Activated T-cell treated with anti-CD3 and anti-CD28 coated beads, Interleukin-2, amount 50 U/mL, for 48 hours (primary cell): ENCODE measurements at places on chromosomes 1 and 21.

- no peak for DNase-seq
These were observed 13.3 kb upstream of the TFF1 start for GRCh38 chr21:42379426-42380215.

GRCh38 chr1:220235462-220235861 is 36.8 kb downstream of the RAB3GAP2 start:
- no peak for DNase-seq

DNA sequence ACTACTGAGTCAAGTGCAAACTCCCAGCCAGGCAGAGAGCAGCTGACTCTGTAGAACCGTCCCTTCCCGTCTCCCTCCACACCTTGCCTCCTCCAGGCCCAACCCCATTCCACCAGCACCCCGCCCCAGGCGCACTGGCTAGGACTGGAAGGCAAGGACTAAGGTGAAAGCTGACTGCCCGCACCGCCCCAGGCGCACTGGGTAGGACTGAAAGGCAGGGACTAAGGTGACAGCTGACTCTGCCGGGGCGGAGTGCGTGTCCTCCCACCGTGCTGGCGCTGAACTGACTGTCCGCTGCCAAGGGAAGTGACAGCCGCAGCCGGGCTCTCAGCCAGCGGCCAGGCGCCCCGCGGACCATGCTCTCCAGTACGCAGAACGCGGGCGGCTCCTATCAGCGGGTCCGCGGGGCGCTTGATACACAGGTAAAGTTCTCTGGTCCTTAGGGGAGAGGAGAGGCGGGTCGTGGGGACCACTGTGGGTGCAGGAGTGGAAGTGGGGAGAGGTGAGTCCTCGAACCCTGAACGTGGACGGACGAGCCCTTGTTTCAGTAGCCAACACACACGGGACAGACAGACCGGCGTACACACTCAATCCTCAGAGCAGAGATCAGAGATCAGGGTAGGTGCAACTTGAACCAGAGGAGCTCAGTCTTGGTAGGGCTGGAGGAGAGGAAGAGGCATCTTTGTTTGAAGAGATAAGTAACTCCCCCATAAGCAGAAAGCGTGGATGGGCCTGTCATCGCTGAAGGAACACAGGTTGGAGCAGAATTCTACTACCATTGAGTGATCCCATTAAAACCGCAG is 58.0 kb downstream of the RBM11 start:
- peak; percentile 22 for DNase-seq

DNA sequence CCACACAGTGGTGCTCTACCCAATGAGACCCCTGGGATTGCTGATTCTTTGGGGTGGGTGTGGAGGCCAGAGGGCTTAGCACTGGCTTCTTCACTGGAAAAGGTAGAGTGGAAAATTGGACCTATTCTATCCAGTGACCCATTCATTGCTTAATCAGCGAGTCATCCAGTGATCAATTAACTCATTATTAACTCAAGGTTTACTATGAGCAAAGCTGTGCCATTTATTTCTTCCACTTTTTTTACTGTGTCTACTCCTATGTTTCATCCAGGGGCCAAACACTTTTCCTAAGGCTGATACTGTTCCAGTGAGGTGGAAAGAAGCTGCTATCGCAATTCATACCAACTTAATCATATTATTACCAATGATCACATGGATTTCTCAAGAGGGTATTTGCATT is 363.9 kb downstream of the RPS6KC1 start:
- no peak for DNase-seq

DNA sequence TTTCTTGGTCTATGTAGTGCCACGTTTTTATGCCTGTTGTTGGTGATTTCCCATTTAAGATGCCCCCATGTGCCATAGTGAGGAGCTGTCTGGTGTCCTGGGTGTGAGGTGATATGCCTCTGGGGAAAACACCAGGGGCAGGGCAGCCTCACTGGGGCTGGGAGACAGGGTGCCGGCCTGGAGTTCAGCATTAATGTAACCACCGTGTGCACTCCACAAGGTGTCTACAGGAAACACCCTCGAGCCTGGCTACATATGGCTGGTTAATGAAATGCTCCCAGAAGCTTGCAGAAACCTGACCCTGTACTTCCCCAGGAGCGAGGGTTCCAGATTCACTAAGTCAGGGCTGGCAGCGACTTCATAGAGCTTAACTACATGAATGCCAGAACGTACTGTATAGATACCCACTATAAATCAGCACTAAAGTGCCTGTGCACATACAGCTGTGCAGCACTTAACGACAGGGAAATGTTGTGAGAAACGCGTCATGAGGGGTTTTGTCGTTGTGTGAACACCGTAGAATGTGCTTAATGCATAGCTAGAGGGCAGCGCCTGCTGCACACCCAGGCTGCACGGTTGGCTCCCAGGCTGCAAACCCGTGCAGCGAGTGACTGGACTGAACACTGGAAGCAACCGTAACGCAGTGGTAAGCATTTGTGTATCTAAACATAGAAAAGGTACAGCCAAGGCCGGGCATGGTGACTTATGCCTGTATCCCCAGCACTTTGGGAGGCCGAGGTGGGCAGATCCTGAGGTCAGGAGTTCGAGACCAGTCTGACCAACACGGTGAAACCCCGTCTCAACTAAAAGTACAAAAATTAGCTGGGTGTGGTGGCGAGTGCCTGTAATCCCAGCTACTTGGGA is 10.4 kb downstream of the TFF2 start:
- peak; percentile 14 for DNase-seq

DNA sequence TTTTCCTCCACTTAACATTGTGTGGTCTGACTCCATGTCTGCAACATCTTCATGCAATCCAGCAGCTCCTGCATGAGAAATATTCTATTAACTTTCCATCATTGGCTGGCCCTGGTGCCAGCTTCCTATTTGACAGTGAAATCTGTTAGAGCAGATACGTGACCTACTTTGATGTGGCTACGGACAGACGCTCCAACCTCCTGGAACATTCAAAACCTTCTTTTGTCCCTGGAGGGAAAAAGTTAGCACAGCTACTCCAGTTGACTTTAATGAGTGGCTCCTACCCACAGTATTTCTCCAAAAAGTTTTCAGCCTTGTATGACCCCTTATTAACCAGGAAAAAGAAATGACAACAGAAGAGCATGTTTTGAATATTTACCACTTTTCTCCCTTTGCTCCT is 22.0 kb downstream of the PRAMEF20 start:
- no peak for DNase-seq

GRCh38 chr1:92747735-92748134 is 37.2 kb downstream of the EVI5 start:
- DNase-seq: no peak

- no peak for DNase-seq
These were observed 488.0 kb upstream of the B3GALT2 start for GRCh38 chr1:193674292-193674944.

DNA sequence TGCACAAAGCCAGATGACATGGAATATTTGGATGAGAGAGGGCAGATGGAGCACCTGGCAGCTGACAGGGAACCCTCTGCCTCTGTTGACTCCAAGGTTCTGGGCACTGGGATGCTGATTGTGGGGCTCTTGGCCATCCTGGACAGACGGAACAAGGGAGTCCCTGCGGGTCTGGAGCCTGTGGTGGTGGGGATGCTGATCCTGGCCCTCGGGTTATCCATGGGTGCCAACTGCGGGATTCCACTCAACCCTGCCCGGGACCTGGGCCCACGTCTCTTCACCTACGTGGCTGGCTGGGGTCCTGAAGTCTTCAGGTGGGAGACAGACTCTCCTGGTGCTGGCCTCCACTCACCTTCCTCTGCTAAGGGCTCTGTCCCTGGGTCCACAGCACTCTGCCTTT is 1.8 kb upstream of the ATP8B2 start:
- DNase-seq: no peak

DNA sequence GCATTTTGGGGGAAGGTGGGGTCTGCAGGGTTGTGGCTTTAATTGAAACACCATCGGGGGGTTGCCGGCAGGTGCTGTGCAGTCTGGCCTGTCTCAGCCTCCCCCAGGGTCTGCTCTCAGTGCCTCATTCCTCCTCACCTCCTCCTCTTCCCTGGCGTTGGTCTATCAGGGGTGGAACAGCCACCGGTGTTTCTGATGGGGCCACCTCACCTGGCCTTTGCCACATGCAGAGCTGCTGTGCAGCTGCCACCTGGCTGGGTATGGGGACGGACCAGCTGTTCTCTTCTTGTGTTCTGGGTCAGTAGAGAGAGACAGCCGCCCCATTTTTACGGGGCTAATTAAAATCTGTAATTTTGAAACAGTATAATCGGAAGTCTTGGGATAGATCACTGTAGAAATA is 53.9 kb downstream of the SPSB1 start:
- no peak for DNase-seq

- peak; percentile 54 for DNase-seq
These were observed 941 bp upstream of the TBCE start for GRCh38 chr1:235366286-235366685.

DNA sequence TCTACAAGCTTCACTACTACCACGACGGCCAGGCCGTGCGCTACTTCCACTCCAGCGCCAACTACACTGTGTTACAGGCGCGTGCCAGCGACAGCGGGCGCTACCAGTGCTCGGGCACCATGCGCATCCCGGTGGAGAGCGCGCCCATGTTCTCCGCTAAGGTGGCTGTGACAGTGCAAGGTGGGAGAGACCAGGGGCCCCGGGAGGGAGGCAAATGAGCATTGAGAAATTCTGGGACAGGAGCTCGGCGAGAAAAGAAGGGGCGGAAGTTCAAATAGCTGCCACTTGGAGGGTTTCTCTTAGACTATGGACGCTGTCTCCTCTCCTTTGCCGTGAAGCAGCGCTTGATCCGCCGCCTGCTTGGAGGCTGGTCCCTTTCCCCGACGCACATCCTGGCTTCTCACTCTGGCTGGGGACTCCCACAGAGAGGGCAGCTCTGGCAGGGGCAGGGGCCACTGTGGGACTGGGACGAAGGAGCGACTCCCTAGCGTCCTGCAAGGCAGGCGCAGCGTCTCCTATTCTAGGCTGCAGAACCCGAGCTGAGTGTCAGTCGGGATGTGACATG is 4.6 kb downstream of the FCRLB start:
- DNase-seq: peak; percentile 67

GRCh38 chr1:181588631-181589030 is 105.3 kb downstream of the CACNA1E start:
- DNase-seq: no peak

GRCh38 chr1:218090459-218090858 is 194.6 kb upstream of the RRP15 start:
- DNase-seq: no peak

DNA sequence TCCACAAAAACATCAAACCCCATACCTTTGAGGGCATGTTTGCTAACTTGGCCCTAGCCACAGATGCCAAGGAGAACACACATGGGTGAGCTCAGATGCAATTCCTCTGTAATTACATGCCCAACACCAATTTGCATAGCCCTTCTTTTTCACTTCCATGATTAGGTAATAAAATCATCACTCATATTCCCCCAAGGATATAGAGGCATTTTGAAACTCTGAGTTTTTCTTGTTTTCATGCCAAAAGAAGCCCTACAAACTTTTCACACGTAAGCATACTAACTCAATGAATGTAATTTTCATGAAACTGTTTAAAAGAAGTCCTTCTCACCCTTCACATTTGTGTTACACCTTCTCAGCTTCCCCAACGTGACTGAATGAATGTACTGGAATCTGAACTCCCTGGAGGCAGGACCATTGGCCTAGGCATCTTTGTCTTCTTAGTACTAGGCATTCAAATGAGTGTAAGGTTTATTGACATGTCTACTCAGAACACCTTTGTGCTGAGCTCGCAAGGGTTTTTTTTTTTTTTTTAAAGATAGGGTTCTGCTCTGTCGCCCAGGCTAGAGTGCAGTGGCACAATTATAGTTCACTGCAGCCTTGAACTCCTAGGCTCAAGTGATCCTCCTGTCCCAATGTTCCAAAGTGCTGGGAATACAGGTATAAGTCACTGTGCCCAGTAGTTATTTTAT is 31.0 kb downstream of the FBXO42 start:
- DNase-seq: no peak

GRCh38 chr1:179229214-179230140 is at the start of gene ABL2:
Gene ABL2 (minus strand): TSS chr1:179229677. CDS start chr1:179229397, 280 bp downstream.
- DNase-seq: peak; percentile 68

DNA sequence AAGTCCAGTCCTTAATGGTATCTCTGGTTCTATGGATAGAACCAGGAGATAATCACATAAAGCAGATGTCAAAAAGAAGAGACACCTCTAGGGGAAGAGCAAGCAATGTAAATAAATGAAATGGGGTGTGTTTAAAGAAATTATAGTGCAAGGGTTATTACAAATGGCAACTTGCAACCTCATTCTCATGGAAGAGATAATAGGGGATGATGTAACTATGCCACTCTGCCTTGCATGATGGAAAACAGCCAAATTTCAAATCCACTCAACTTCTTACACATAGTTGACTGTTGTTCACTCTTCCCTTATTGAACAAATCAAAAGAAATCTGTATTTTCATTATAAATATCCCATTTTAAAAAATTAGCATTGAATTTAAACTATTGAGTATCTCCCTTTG is 274.0 kb upstream of the TMPRSS15 start:
- DNase-seq: no peak

DNA sequence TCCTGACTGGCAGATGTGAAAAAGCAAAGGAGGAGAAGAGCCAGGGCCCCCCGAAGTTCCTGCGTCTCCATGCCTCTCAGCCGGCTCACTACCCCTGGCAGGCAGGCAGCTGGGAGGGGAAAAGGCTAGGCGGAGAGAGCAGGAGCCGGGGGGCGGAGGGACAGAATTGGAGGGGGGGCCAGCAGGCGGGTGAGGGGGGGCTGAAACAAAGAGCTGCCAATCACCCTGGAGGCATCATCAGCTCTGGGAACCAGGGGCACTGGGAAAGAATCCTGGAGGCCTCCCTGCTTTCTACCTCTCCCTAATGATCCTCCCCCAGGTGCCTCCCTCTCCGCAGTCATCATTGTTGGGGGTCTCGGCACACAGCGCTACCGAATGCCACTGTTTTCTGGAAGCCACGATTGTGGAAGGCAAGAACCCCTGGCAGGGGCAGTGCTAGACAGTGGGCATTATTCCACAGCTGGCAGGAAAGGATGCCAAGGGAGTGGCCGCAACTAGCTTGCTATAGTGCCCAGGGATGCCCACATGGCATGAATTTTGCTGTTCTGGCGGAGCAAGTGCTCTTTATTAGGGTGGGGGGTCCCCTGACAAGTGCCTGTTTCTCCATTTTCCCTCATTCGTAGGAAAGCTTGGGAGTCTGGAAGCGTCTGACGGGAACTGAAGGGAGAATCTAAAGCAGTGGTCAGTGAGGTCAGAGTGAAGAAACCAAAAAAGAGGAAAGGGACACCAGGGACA is at the start of gene THBS3:
TSS of gene THBS3 (minus strand) at position 92 of the 735 bp plus-strand sequence. CDS start at position 71, 21 bp downstream.
- no peak for DNase-seq

GRCh38 chr1:14929547-14930246 is 223.8 kb upstream of the TMEM51 start:
- no peak for DNase-seq

- no peak for DNase-seq
These were observed 4.2 kb downstream of the B3GALT6 start for GRCh38 chr1:1236176-1236763.

GRCh38 chr1:48552420-48552819 is 80.4 kb upstream of the SPATA6 start:
- DNase-seq: no peak

- DNase-seq: no peak
These were observed 264.0 kb downstream of the NUF2 start for GRCh38 chr1:163585796-163586195.

GRCh38 chr1:76669624-76670315 is 197.5 kb upstream of the ST6GALNAC5 start:
- DNase-seq: no peak
